ENCODE measurements at places on chromosomes 5 and 9. TPM values are rescaled to one million over a fixed set of nuclear protein-coding genes. Genes with fewer than 3 reads are reported as not detected.
A peak's percentile ranks its signal among the peaks of the same experiment; 100 is the strongest.

- no peak for DNase-seq
These were observed 54.8 kb downstream of the PWWP2A start for GRCh38 chr5:160064417-160064810.

DNA sequence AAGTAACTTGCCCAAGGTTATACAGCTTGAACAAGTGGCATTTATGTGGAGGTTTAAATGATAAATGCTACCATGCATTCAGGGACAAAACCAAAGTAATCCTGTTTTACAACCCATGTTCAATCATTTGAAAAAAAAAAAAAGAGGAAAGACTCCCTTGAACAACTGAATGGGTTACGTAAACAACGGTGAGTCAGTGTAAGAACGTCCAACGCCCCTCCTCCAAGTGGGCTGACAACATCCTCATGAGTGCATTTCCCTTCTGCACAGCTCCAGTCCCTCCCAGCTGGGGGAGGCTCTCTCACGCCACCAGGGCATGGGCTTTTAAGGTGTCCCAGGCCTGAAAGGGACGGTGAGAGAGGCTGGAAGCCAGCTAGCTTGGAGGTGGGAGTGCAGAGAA is 90.0 kb downstream of the PRRT1B start:
- peak; percentile 73 for DNase-seq

GRCh38 chr5:87755360-87755759 is 342.6 kb upstream of the CCNH start:
- DNase-seq = no peak

DNA sequence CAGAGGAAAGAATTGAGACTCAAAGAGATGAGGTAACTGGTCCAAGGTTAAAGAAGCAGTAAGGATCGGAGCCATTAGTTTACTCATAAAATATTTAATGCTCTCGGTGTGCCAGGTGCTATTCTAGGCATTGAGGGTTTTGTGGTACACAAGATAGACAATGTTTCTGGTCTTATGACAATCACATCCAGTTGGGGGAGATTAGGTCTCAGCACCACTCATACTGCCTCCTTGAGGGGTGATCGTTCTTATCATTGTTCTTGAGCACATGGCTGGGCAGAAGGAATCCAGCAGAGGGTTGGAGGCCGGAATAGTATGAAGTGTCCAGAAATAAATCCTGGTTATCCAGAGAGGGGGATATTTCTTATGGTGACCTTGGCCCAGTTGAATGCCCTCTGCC is 40.7 kb upstream of the LCP2 start:
- DNase-seq = no peak

GRCh38 chr9:99962680-99963261 is 56.3 kb downstream of the STX17 start:
- DNase-seq = no peak

GRCh38 chr9:116278326-116278725 is 124.7 kb downstream of the PAPPA start:
- DNase-seq = no peak

Gene PDCD1LG2
- total RNA-seq = 2.0 TPM

Gene CRHBP
- total RNA-seq = 1.0 TPM
